ENCODE measurements at places on chromosomes 6 and 20. TPM values are rescaled to one million over a fixed set of nuclear protein-coding genes. Genes with fewer than 3 reads are reported as not detected.
A peak's percentile ranks its signal among the peaks of the same experiment; 100 is the strongest.

Gene GPR63
- 0.07 TPM for total RNA-seq

DNA sequence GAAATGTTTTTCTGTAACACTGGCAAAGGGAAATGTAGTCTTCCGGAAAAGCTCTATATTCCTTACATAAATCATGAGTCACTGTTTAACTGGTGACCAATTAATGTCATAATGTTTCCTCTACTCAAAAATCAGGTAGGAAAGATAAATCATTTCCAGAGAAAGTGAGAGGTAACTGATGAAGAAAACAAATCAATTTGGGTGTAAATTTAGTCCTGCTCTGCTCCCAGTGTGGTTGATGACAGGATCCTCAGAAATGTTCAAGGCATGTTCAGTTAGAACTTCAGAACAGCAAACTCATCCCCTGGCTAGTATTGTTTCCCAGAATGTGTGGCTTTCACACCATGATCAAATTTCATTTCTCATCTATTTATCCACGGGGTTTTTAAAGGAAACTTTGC is 38.8 kb upstream of the SPACA1 start:
- peak; percentile 10 for DNase-seq

DNA sequence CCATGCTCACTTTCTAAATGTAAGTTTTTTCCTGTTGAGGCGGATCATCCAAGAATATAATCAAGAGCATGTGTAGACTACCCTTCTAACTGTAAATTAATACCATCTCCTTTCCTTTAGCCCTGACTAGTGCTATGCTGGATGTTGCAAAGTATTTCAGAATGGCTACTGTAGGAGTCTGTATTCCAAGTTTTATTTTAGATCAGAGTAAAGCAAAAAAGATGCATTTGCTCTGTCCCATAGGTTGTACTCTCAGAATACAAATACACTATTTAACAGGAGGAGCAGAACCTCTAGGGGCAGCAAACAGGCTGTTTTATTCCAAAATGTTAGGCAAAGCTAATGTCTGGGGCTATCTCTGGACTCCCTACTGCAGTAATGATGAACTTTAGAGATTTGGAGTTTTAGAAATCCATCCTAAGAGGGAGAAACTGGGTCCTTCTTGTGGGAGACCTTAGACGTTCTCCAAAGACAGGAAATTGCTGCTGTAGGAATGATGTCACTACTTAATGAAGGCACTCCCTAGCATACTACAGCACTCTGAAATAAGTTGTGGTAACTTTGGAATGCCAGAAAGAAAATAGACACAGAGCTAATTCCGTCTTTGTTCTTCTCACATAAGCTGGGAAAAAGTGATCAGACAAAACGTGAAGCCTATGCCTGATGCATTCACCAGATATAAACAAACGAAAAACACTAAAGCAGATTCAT is 392.4 kb upstream of the HS3ST5 start:
- peak; percentile 23 for DNase-seq

Gene GSTA4
- 15.7 TPM for total RNA-seq

Gene OXT
- total RNA-seq: not detected

Gene TAF4
- 5.1 TPM for total RNA-seq

GRCh38 chr6:144729502-144729901 is 444.4 kb downstream of the UTRN start:
- no peak for DNase-seq

GRCh38 chr20:50866036-50866685 is 65.1 kb downstream of the ADNP start:
- no peak for DNase-seq

- DNase-seq: no peak
Measured at GRCh38 chr6:11908436-11909105, 103.5 kb upstream of the HIVEP1 start.

GRCh38 chr6:12601881-12602280 is 114.7 kb upstream of the PHACTR1 start:
- DNase-seq: no peak

DNA sequence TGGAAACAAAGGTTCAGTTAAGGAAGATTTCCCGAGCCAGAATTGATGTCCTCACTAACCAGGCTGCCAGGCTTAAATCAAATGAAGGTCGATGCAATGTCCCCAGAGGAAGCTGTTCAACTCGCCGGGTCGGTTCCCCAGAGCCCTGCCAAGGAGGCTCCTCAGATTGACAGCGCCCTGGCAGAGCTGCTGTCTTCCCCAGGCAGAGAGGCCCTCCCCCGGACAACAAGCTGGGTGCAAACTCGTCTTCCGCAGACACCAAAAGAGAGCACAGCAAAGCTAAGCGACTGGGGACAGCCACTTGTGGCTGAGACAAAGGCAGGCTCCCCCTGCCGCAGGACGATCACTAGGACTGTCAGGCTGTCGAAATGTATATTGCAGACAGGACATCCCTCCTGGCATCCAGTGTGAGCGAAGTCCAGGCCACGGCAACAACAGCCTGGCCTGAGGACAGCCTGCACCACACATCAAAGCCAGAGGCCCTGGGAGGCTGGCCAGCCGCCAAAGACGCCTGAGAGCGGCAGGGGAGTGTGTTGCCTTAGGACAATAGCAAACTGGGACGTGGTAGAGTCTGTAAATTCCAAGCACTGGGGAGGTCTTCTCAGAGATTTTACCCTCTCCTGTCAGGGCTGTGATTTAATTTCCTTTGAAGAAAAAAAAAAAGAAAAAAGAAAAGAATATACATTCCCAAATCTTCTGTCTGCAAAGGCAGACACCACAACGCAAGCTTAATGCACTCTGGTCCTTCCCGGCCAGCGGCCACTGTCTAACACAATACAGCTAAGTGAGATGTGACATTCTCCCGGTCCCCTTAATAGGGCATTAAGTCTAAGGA is 99.1 kb downstream of the HIVEP2 start:
- DNase-seq: peak; percentile 73

DNA sequence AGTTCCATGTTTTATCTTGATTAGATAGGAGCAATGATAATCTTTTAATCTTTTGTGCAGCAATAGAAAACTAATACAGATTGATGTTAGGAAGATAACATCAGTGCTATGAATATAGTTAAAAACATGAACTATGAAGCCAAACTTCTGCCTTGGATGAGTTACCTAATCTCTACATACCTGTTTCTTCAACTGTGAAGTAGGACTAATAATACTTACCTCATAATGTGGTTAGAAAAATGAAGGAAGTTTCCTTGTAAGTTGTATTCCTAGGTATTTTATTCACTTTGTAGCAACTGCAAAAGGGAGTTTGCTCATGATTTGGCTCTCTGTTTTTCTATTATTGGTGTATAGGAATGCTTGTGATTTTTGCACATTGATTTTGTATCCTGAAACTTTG is 111.9 kb downstream of the FRK start:
- no peak for DNase-seq

- no peak for DNase-seq
Measured at GRCh38 chr20:10185741-10186558, 32.7 kb upstream of the SNAP25 start.

Gene TRIM15
- total RNA-seq: not detected

Gene KHDRBS2
- total RNA-seq: not detected

Gene ARMH2
- not detected for total RNA-seq

DNA sequence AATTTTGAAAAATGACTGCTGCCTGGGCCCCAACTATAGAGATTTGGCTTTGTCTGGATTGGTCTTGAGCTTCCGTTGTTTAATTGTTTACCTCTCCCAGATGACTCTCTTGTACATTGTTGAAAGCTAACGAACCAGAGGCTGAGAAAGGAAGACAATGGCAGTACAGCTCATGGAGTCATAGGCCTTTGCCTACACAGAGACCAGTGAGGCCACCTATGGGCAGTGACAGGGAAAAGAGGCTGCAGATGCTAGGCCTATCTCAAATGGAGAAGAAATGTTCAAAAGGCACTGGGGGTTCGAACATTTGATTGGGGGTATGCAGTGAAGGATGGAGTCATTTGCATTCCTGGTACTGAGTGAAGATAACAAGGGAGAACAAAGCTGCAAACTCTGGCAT is 29.1 kb downstream of the OPN5 start:
- no peak for DNase-seq

Gene EPHA7
- total RNA-seq: not detected

GRCh38 chr6:26538572-26538902 is 371 bp downstream of the HMGN4 start:
- peak; percentile 16 for DNase-seq

Gene LAMA2
- total RNA-seq: 4.3 TPM

DNA sequence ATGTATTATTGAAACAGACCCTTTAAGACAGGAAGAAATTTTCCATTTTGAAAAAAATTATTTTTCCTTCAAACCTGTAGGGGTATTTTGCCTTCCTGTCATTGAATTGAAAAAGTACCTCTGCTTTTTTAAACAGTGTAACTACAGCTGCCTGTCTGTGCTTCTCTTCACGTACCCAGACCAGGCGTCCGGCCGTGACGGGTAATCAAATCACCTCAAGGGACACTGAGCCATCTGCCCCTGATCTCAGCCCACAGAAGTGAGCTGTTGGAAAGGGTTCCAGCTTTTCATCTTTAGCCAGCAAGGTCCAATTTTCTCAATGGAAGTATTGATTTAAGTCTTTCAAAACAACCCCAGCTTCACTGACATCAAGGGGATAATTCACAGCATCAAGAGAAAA is 58.0 kb downstream of the SLC35D3 start:
- DNase-seq: no peak

DNA sequence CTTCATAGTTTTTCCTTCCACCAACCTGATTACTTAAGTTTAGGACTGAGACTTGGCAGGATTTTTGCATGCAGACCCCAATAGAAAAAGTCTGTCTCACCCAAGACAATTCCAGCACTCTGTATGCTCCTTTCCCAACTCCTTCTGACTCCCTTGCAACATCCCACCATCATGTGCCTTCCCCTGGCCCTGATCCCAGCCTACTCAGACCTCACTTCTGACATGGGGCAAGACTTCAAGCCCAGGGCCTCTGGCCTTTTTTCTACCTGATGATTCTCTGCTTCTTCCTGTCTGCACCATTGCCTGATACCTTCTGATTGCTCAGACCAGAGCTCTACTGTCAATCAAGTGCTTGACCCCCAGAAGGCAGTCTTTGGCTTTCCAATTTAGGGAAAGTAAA is 96.6 kb downstream of the HAO1 start:
- DNase-seq: no peak

DNA sequence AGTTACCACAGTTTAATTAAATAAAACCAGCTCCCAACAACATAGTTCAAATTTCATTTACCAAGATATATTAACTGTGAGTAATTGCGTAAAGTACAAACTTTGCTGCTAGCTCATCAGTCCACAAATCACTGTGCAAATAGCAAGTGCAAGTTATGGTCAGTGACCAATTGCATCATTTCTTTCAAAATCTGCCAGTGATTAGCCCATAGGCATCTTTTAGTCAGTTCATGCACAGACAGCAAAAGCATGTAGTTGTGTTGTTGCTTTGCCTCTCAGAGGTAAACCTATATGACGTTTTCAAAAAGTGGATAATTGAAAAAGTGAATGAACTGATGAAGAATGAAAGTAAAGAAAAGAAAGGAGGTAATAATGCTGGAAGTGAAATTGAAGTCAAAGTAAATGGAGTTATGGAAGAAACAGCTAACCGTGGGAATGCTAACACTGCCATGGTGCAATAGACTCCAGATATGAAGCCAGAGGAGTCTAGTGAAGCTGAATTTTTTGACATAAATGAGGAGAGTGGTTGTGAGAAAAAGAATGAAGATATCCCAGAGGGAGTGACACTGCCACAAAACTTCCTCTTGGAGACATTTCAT is 36.5 kb downstream of the ENPP1 start:
- DNase-seq: no peak

GRCh38 chr6:35013701-35014100 is 124.6 kb downstream of the ANKS1A start:
- DNase-seq: no peak

Gene ANGPT4
- 0.05 TPM for total RNA-seq

- DNase-seq: no peak
Measured at GRCh38 chr6:166541876-166542579, 44.5 kb downstream of the RAMACL start.

DNA sequence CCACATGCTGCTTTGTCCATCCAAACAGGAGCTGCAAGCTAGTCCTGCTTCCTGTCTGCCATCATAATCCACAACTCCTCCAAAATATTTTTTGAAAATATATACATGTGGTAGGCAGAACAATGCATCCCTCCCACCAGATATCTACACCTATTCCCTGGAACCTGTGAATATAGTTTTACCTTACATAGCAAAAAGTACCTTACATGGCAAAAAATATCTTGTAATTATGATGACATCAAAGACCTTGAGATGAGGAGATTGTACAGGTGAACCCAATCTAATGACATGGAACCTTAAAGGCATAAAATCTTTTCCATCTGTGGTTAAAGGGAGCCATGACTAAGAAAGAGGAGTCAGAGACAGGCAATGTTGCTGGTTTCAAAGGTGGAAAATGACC is 15.3 kb upstream of the RGS17 start:
- DNase-seq: no peak

DNA sequence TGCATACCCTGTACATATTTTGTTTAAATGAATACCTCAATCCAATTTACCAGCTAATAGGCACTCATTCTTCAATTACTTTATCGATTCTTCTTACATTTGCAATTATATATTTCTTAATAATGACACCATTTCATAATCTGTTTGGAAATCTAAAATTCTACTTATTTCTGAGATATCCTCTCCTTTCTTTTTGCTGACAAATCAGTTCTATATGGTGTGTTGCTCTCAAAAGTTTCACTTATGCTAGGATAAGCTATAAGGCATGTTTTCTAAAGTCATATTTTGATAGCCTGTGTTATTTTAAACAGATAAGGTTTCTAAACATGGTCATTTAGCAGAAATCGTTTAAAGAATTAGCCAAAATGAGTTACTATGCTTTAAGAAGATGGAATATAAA is 140.6 kb upstream of the GJE1 start:
- no peak for DNase-seq

DNA sequence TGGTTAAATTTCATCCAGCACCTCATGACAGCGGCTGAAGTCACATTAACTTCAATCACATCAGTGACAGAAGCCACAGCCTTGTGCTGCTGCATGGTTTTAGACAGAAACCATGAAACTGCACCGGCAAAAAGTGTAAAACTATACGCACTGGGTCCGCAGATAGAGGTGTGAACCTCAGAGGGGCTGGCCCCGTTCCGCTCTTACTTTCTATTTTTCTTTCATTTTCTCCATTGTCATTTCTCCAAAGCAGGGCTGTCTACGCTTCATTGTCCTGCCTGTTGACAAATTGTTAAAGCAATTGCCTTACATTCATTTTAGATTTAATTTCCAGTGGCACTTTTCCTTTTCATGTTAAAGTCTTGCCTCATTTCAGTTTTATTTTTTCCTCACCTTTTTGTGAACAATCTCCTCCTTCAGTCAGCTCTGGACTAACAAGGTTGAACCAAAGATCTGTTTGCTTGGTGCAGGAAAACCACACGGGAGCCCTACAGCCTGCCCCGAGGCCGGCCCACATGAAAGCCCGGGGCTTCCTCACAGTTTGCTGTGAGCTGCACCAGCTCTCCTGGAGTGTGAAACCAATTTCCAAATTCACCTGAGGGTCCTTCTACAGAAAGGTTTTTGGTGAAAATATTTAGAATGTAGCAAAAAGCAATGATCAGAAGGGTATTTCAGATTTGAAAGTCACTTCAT is 63.7 kb downstream of the PRR18 start:
- no peak for DNase-seq

DNA sequence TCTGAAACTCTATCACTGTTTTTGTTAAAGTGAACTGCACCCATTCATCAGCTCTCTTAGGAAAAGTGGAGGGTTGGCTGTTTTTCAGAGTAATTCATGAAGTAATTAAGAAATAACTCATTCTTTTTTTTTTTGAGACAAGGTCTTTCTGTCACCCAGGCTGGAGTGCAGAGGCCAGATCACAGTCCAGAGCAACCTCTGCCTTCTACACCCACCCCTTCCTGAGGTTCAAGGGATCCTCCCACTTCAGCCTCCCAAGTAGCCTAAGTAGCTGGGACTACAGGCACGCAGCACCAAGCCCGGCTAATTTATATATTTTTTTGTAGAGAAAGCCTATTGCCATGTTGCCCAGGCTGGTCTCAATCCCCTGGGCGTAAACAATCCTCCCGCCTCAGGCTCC is 2.6 kb downstream of the ZNFX1 start:
- DNase-seq: no peak

Gene LGSN
- total RNA-seq: not detected
